ENCODE measurements at places on chromosomes 5 and 9. TPM values are rescaled to one million over a fixed set of nuclear protein-coding genes. Genes with fewer than 3 reads are reported as not detected.

KCNV2 gene
- not detected for polyA plus RNA-seq

EFNA5 gene
- polyA plus RNA-seq, result not detected

KLF4 gene
- polyA plus RNA-seq, result not detected

DNAJC25 gene
- polyA plus RNA-seq, result 2.8 TPM

ZBTB34 gene
- 0.81 TPM for polyA plus RNA-seq

DAB2IP gene
- polyA plus RNA-seq, result not detected

RACK1 gene
- 2,702 TPM for polyA plus RNA-seq

PCDHB9 gene
- not detected for polyA plus RNA-seq

PCDHA9 gene
- not detected for polyA plus RNA-seq

C5orf58 gene
- 0.54 TPM for polyA plus RNA-seq

LRRC26 gene
- polyA plus RNA-seq, result not detected

LHX6 gene
- polyA plus RNA-seq, result not detected

BTNL8 gene
- 0.33 TPM for polyA plus RNA-seq

QSOX2 gene
- polyA plus RNA-seq, result 0.46 TPM

CATSPER3 gene
- 1.3 TPM for polyA plus RNA-seq
